Activated T-helper 1 cell treated with anti-CD3 and anti-CD28 coated beads, Interleukin-12 subunit alpha, Interleukin-12 subunit beta, Interleukin-2, Interleukin-4 antibody, amounts not matched to agents 30 ng/mL and 10 ng/mL and 1 ng/mL, durations not matched to agents 14 hours and 24 hours and 36 hours (primary cell): ENCODE measurements at places on chromosomes 5 and 9. TPM values are rescaled to one million over a fixed set of nuclear protein-coding genes. Genes with fewer than 3 reads are reported as not detected.

SOHLH1 gene
- not detected in 2 replicates for total RNA-seq

DNA sequence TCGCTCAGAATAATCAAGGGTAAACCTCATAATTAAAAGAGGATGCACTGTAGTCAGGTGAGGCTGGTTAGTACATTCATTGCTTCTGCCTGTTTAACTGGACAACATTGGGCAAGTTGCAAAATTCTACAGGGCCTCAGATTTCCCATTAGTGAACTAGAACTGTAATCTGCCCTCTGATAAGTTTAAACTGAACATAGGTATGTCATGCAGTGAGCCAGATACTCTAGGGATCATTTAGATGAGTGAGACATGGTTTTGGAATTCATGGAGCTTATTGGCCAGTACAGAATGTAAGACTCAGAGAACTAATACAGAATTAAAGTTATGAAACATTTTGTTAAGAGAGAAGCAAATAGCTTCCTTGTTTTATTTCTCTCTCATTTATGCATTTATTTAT is 35.9 kb downstream of the RNF44 start:
- no peak for DNase-seq
- H3K4me1 ChIP-seq: no peaks in the 10 kb centered on the region
- H3K36me3 ChIP-seq: peaks cover 40% of the 10 kb centered on the region
- no peak overlapping the region for H3K4me3 ChIP-seq

DNA sequence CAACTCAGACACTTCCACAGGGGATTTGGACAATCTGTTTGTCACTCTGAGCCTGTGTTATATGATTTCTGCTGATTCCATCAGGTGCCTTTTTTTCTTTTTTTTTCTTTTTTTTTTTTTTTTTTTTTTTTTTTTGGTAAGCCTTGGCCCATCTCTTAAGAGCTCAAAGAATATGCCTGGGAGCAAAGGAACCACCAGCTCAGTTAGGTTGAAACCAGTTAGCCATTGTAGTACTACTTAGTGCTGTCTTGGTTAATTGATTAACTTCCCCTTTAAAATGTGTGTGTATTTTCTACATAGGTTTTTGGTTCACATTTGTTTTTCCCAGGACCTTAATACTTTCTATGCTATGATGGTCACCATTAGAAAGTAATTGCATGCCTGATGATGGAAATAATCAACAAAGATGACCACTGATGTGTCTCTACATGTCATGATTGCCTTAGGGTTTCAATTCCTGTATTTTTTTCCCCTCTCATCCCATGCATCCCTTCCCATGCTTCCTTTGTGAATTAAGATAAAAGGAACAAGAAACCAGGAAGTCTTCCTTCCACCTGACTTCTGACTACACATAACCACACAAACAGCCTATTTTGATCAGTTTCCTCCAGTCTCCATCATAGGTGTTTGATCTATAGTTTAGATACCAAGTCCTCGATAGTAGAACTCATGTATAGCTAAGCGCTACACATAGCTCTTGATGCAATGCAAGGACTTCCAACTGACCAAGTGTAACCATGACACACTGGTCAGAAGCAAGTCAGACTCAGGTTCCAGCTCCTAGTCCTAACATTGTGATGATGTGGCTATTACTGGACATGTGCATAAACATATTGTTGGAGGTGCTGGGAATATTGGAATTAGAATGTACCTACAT is 306.1 kb downstream of the EFNA5 start:
- no peak for DNase-seq
- no peaks in the 10 kb centered on the region for H3K27me3 ChIP-seq
- no peaks in the 10 kb centered on the region for H3K36me3 ChIP-seq

SPINK6 gene
- total RNA-seq: not detected in 2 replicates

PCDHGB1 gene
- total RNA-seq: 0.18 and 0.32 TPM in 2 replicates

GRCh38 chr5:139178589-139178917 is 19.6 kb downstream of the SIL1 start:
- no peak for DNase-seq
- H3K27me3 ChIP-seq: no peaks in the 10 kb centered on the region
- no peaks in the 10 kb centered on the region for H3K36me3 ChIP-seq
- peaks cover 24% of the 10 kb centered on the region for H3K4me1 ChIP-seq
- no peak overlapping the region for H3K4me3 ChIP-seq
